Ecto neural progenitor cell (in vitro differentiated cells): ENCODE measurements at places on chromosomes 12 and 14.

- DNase-seq = no peak
Measured at GRCh38 chr14:22538671-22539228, 50.3 kb downstream of the DAD1 start.

- peak; percentile 80 for DNase-seq
Measured at GRCh38 chr14:36070031-36070719, 106.3 kb downstream of the PTCSC3 start.

- DNase-seq = no peak
Measured at GRCh38 chr14:24699052-24699451, 65.1 kb upstream of the GZMB start.

DNA sequence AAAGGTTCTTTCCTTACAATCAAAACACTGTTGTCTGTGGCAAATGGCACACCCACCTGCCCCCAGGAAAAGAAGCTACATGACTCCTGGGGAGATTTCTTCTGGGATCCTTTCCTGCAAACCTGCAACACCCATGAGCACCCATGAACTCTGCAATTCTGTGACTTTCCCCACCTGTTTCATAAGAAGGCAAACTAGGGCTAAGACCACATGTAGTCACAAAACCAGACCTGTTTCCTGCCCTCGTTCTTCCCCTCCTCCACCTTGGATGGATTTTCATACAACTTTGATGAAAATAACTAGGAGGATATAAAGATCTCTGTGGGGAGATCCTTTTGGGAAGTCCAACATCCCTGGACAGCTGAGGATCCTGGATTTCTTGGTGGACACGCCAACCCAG, 1084.7 kb downstream of the BCL11B start:
- DNase-seq = no peak

DNA sequence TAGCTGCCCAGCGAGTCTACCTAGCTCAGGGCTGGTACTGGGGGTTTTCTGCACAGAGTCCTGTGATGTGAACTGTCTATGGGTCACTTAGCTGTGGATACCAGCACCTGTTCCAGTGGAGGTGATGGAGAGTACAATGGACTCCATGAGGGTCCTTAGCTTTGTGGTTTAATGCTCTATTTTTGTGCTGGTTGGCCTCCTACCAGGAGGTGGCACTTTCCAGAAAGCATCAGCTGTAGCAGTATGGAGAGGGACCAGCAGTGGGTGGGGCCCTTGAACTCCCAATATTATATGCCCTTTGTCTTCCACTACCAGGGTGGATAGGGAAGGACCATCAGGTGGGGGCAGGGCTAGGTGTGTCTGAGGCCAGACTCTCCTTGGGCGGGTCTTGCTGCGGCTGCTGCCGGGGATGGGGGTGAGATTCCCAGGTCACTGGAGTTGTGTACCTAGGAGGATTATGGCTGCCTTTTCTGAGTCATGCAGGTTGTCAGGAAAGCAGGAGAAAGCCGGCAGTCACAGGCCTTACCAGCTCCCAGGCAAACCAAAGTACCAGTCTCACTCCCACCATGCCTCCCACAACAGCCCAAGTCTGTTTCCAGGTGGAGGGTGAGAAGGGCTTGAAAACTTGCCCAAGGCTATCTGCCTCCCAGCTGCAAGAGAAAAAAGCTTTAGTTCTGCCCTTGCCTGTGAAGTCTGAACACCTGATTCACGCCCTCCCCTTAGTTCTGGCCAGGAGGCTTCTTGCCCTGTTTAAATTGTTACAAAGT, 163.0 kb upstream of the NUDT4 start:
- DNase-seq = no peak

GRCh38 chr12:32478858-32479725, 79.7 kb downstream of the FGD4 start:
- no peak for DNase-seq

- no peak for DNase-seq
Measured at GRCh38 chr14:65832431-65833266, 420.1 kb downstream of the FUT8 start.

DNA sequence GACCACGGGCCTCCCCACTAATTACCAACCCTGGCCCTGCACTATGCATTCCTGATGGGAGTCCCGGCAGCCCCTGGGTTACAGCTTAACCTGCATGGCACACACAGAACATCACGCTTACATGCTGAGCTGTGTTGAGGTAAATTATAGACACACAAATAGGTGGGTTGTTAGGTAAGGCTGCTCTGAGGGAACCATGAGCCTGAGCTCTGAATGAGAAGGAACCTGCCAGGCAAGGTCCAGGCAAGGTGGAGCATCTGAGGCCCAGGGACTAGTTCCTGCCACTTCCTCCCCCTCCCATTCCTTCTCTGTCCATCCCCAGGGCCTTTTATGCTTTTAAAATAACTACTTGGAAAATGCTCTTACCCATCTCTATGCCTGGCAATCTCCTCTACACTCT, 82.7 kb upstream of the ESRRB start:
- peak; percentile 30 for DNase-seq

DNA sequence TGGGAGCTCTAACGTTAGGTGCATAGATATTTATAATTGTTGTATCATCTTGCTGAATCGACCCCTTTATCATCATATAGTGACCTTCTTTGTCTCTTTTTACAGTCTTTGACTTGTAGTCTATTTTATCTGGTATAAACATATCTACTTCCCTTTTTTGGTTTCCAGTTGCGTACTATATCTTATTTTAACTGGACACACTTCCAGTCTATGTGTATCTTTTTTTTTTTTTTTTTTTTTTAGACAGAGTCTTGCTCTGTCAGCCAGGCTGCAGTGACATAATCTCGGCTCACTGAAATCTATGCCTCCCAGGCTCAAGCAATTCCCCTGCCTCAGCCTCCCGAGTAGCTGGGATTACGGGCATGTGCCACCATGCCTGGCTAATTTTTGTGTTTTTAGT, 41.9 kb upstream of the ZFP36L1 start:
- no peak for DNase-seq

DNA sequence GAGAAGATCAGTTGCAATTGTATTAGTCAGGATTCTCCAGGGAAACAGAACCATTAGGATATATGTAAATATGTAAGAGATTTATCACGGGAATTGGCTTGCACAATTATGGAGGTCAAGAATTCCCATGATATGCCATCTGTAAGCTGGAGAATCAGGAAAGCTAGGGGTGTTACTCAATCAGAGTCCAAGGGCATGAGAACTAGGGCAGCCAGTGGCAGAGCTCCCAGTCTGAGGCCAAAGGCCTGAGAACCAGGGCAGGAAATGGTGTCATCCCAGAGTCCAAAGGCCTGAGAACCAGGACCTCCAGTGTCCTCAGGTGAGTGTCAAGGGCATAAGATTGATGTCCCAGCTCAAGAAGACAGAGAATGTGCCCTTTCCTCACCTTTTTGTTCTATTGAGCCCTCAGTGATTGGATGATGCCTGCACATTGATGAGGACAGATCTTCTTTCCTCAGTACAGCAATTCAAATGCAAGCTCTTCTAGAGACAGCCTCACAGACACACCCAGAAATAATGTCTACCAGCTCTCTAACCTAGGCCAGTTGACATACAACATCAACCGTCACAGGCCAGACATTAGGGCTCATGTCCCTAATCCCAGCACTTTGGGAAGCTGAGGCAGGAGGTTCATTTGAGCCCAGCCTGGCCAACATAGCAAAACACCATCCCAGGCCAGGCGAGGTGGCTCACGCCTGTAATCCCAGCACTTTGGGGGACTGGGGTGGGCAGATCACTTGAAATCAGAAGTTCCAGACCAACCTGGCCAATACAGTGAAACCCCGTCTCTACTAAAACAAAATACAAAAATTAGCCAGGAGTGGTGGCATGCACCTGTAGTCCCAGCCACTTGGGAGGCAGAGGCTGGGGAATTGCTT, 34.9 kb upstream of the ZNF740 start:
- DNase-seq = no peak

DNA sequence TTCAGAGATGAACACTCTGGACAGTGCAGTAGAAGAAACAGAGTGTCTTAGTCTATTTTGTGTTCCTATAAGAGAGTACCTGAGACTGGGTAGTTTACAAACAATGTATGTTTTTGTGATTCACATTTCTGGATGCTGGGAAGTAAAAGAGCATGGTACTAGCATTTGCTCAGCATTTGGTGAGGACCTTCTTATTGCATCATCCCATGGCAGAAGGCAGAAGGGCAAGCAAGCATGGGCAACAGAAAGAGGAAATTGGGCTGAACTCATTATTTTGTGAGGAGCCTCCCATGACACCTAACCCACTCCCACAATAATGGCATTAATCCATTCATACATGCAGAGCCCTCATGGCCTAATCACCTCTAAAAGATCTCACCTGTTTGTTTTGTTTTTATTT, 8.0 kb downstream of the ANKS1B start:
- DNase-seq = no peak

DNA sequence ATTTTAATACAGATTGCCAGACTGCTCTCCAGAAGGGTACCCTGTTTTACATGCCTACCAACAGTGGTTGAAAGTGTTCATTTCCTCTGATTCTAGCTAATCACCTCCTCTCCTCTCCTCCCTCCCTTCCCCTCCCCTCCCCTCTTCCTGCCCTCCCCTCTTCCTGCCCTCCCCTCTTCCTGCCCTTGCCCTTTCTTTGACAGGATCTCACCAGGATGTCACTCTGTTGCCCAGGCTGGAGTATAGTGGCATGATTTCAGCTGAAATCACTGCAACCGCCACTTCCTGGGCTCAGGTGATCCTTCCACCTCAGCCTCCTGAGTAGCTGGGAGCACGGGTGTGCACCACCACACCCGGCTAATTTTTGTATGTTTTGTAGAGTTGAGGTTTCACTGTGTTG, 24.7 kb downstream of the APAF1 start:
- DNase-seq = no peak

DNA sequence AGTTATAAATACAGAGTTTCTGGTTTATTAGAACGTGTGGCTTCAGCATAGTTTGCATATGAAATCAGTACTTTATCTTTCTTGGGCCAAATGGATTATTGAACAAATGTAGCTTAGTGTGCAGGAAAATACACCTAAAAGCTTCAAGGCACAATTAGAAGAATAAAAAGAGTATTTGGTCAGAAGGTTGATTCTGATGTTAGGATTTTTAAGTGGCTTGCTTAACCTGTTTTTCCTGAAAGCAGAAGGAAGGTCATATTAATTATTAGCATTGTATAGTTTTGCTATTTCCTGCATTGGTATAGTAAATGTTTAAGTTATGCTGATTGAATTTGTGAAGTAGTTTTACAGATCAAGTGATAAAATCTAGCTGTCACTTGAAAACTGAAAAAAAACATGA, 31.0 kb upstream of the GNS start:
- DNase-seq = no peak

GRCh38 chr14:103130965-103131364, 7.7 kb downstream of the TNFAIP2 start:
- no peak for DNase-seq

- no peak for DNase-seq
Measured at GRCh38 chr12:91100906-91101305, 10.4 kb downstream of the LUM start.

GRCh38 chr14:30990770-30991169, 34.7 kb upstream of the AP4S1 start:
- DNase-seq = no peak

DNA sequence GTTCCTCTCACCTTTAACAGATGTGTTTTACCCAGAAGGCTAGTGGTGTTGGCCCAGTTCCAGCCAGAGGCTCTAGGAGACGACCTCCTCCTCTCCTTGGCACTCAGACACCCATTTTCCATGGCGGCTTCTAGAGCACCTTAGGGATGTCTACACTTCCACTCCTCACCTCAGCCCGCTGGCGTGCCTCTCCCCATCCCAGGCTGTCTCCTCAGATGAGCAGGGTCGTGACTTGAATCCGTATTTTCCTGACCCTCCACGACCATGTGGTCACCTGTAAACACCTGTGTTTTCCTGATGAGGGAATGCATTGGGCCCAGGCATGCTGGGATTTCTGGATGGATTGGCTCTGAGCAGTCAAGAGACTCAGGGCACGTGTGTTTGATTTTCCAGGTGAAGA, 21.8 kb upstream of the RIN3 start:
- peak; percentile 17 for DNase-seq

- DNase-seq = no peak
Measured at GRCh38 chr14:105472486-105472991, 2.1 kb upstream of the CRIP2 start.

GRCh38 chr12:68259318-68259940, 6.0 kb upstream of the IL22 start:
- DNase-seq = no peak

DNA sequence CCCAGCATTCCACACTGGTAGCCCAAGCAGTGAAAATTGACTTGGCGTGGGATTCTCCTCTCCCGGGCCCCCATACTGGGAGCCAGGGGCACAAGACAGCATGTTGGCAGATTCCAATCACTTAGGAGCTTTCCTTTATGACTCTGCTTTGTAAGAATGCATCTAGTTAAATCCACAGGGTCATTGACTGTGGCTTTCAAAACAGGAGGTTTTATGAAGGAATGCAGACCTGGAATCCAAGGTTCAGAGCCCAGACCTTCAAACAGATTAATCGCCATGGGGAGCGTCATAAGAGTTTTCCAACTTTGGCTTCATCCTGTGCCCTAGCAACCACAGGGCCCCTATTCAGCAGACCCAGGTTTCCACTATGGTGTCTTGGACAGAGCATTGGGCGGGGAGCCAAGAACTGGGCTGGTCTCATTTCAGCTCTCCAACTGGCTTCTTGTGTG, 76.4 kb upstream of the RMST start:
- DNase-seq = peak; percentile 73

GRCh38 chr12:104469066-104469465, 12.3 kb downstream of the CHST11 start:
- DNase-seq = no peak

- DNase-seq = peak; percentile 42
Measured at GRCh38 chr12:131095826-131096680, 142.3 kb downstream of the ADGRD1 start.

DNA sequence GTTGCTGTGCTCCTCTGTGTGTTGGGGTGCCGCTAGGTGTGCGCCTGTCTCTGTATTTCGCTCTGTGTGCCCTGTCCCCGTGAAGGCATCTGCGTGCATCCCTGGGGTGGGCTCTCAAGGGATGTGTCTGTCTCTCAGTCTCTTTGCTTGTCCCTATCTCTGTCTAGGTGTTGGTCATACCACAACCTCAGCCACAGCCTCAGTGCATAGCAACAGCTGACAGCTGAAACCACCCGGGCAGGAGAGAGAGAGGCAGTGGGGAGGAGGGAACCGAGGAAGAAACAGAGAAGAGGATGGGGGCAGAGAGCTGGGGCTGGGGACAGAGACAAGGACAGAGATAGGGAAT, 953 bp upstream of the NXPH4 start:
- DNase-seq = no peak

DNA sequence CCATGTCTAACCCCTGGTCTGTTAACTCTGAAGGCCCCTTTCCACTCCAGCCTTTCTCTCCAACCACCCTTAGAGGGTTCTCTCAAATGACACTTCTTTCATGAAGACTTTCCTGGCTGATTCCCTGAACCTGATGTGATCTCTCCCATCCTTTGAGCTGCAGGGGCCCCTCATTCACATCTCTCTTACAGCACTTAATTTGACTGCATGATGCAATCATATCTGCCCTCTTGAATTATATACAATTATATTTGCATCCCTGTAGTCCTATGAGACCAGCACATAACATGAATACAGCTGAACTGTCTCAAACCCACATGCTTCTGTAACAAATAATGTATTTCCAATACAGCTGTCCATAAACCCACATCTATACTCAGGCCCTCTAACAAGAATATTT, 56.4 kb downstream of the PPP2R5E start:
- DNase-seq = no peak
